ENCODE measurements at places on chromosomes 11 and 22. TPM values are rescaled to one million over a fixed set of nuclear protein-coding genes. Genes with fewer than 3 reads are reported as not detected.

The TCN2 gene
- total RNA-seq, result 38.1 TPM

The CHRDL2 gene
- total RNA-seq, result 0.16 TPM

The NAALADL1 gene
- total RNA-seq, result 13.7 TPM

DNA sequence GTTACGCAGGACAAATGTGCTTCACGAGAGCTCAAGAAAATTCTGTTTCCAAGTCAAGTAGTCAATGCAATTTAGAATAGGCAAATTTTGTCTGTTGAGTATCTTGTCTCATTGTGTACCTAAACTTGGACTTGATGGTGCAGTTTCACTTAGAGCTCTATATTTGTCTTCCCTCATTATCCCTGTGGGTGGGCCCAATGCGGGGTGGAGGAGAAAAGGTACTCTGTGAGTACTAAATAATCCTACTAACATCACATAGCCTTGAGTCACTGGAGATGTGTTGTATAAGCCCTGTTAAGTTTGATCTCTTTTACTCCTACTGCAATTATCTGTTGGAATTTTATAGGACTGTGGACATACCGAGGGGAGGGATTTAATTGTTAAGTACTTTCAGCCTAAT lies 331.2 kb downstream of the METTL15 start:
- no peaks in the 10 kb centered on the region for H3K36me3 ChIP-seq
- H3K27me3 ChIP-seq, result no peaks in the 10 kb centered on the region
- no peak for DNase-seq
- no peaks in the 10 kb centered on the region for H3K4me1 ChIP-seq

DNA sequence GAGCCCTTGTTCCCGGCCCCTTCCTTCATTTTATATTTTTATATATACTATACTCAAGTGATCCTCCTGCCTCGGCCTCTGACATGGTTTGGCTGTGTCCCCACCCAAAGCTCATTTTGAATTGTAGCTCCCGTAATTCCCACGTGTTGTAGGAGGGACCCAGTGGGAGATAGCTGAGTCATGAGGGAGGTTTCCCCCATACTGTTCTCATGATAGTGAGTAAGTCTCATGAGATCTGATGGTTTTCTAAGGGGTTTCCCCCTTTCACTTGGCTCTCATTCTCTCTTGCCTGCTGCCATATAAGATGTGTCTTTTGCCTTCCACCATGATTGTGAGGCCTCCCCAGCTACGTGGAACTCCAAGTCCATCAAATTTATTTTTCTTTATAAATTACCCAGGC lies 7.2 kb upstream of the ZNF280A start:
- no peak for DNase-seq
- no peaks in the 10 kb centered on the region for H3K4me1 ChIP-seq
- H3K27ac ChIP-seq, result no peak overlapping the region
- no peaks in the 10 kb centered on the region for H3K36me3 ChIP-seq
- H3K27me3 ChIP-seq, result peaks cover 99% of the 10 kb centered on the region
- H3K4me3 ChIP-seq, result no peak overlapping the region

DNA sequence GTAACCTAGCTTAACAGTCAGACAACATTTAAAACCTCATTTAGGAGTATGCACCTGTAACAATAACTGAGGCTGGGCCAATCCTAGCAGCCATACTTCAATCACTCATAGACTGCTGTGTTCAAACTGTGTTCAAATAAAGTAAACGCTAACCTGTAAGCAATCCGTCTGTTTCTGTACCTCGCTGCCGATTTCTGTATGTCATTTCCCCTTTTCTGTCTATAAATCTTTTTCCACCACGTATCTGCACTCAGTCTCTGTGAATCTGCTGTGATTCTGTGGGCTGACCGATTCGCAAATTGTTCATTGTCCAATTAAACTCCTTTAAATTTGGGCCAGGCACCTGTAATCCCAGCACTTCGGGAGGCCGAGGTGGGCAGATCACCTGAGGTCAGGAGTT lies 12.3 kb downstream of the APOBEC3H start:
- DNase-seq, result no peak
- H3K4me3 ChIP-seq, result no peak overlapping the region
- H3K4me1 ChIP-seq, result peaks cover 5% of the 10 kb centered on the region
- no peak overlapping the region for H3K27ac ChIP-seq
- H3K27me3 ChIP-seq, result peaks cover 7% of the 10 kb centered on the region
- no peaks in the 10 kb centered on the region for H3K36me3 ChIP-seq
